GM03348 (cell line): ENCODE measurements at places on chromosomes 13 and 19.

- no peak for DNase-seq
Measured at GRCh38 chr19:29539670-29540069, 13.9 kb downstream of the VSTM2B start.

- no peak for DNase-seq
Measured at GRCh38 chr19:55303477-55303876, 19.7 kb downstream of the BRSK1 start.

GRCh38 chr19:5170329-5170745, 170.3 kb downstream of the PTPRS start:
- peak; percentile 3 for DNase-seq

GRCh38 chr13:33480561-33480960, 195.0 kb upstream of the STARD13 start:
- no peak for DNase-seq

DNA sequence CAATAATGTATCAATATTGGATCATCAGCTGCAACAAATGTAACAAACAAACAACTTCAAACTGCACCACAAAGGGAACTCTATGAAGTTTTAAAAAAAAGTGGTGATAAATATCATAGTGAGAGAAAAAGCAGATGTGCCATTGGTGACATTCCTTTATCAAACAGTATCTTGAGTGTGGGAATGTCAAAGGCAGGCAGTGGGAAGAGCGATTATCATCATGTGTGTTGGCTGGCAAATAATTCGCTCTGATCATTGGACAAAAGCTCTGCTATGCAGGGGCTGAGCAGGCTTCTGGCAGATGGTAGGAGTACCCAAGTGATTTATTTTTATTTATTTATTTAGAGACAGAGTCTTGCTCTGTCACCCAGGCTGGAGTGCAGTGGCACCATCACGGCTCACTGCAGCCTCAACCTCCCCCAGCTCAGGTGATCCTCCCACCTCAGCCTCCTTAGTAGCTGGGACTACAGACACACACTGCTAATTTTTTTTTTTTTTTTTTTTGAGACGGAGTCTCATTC, 55.9 kb upstream of the RANBP3 start:
- no peak for DNase-seq

DNA sequence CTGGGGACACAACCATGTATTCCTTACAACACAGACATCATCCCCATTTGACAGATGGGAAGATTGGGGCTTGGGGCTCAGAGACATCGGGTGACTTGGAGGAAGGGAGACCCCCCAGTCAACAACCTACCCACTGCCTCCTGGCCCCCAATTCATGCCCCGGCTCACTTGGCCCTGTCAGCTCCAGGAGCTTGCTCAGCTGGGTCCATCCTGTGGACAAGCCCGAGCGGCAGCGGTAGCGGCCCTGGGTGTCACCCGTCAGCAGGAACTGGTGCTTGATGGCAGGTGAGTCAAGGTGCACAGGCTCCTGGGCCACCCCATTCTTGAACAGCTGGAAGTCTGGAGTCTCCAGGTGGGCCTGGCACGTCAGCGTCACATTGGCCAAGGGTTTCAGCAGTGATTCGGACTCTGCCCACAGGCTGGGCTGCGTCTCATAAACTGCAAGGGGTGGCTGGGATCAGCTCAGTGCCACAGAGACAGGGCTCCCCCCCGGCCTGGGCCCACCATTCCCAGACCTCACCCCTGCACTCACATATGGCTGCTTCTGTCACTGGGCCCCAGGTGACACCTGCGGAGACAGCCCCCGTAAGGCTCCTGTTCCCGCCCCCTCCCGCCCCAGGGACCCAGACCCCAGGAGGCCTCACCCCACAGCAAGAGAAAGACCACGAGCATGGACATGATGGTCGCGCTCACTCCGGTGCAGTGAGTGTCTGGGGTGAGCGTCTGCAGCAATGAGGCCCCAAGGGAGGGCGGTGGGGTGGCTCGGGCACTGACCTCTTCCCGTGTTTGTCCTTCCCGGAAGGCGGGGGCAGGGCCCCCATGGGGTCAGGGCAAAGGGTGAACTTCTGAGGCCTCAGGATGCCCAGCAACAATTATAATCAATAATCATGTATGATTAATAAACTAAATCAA, at the start of gene A1BG:
TSS of gene A1BG (minus strand) at position 733 of the 912 bp plus-strand sequence. CDS start at position 678, 55 bp downstream.
- DNase-seq: no peak

DNA sequence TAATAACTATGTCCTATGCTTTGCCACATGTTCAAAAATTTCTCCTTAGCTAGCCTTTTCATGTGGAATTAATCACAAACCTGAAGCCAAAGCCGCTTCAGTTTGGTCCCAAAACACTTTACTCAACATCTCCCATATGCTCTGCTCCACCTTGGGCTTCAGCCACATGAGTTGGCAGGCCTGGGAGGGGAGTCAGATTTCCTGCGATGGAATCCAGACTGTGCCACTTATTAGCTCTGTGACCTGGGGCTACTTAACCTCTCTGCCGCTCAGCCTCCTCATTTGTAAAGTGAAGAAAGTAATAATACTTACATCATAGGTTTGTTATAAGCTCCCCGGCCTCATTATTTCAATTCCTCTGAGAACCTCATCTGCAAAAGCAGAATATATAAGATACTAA, 272.0 kb downstream of the LMO7 start:
- DNase-seq: peak; percentile 5
